Activated CD4-positive, alpha-beta T cell treated with anti-CD3 and anti-CD28 coated beads, Interleukin-2, amount 50 U/mL, for 24 hours (primary cell): ENCODE measurements at places on chromosomes 7 and 10.
A peak's percentile ranks its signal among the peaks of the same experiment; 100 is the strongest.

DNA sequence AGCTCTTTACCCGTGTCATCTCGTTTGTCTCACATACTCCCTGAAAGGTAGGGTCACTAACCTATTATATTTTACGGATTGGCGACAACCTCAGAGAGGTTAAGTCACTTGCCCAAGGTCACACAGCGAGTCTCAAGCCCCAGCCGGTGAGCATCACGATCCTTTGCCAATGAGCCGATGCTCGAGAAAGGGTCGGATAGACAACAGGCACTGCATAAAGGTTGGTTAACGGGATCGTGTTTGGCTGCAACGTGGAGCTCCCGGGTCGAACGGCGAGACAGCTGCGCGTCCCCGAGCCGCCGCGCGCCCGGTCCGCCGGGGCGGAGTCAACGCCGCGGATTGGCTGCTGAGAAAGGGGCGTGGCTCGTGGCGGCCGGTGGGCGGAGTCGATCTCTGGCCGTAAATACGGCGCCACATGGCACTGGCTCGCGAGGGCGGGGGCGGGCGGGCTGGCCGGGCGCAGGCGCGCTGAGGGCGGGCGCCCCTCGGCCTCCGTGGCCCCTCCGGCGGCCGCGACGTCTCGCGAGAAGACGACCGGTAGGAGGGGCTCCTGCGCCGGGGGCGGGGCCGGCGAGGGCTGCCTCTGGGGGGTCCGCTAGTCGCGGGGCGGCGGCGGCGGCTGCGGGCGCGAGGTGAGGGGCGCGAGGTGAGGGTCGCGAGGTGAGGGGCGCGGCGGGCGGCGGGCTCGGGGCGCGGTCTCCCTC lies at the start of gene CHST12:
Gene CHST12, plus strand, starts transcription at position 598 of the 704 bp plus-strand sequence. CDS start 29,029 bp downstream, outside the sequence.
- peak; percentile 86 for DNase-seq

GRCh38 chr10:10778959-10779358 lies 238.7 kb upstream of the CELF2 start:
- no peak for DNase-seq

GRCh38 chr10:93267521-93267920 lies 193.8 kb downstream of the CYP26A1 start:
- no peak for DNase-seq

DNA sequence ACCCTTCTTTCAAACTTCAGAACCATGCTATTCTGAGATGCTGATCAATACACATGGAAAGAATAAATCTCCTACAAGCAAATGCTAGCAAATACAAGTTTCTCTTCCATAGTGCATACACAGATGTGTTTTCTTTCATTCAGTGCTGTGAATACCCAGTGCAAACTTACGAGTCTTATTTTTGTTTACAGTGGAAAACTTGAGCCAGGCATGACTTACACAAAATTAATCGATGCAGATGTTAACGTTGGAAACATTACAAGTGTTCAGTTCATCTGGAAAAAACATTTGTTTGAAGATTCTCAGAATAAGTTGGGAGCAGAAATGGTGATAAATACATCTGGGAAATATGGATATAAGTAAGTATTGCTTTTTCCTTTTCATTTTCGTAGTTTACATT lies 48.8 kb downstream of the PNLIPRP3 start:
- DNase-seq = no peak

GRCh38 chr10:10092581-10092980 lies 925.1 kb upstream of the CELF2 start:
- DNase-seq = no peak

DNA sequence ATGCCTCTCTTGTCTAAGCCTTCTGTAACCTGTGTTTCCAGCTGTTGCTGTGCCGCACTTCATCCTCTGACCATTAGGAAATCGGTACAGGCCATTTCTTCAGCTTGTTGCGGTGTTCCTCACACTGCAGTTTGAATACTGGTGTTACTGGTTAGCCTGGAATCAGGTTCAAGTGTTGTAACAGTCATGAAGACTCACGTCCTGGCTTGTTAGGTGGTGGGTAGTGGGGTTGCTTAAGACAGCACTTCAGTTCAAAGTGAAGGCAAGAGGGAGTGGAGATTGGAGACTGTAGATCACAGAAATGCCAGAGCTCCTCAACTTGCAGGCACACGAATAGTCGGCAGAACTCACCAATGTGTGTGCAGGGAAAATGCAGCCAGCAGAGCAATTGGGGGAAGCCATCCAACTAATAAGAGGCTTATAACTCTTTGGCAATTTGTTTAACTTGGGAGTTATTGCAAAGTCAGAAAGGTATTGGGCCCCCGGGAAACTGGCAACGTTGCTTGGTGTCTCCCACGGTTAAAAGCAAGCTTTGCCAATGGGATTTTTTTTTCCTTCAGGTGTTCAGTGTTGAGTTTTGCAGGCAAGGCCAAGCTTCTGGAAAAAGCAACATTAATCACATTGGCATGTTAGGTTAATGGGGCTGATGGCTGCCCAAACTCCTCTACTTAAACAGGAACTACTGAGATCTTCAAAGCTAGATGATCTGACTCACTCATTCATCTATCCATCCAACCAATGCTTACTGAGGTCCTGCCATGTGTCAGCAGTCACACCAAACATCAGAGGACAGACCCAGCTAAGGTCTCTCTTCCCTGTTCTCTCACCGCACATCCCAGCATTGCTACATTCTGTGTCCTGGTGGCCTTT lies 380.9 kb downstream of the GATA3 start:
- DNase-seq = no peak

DNA sequence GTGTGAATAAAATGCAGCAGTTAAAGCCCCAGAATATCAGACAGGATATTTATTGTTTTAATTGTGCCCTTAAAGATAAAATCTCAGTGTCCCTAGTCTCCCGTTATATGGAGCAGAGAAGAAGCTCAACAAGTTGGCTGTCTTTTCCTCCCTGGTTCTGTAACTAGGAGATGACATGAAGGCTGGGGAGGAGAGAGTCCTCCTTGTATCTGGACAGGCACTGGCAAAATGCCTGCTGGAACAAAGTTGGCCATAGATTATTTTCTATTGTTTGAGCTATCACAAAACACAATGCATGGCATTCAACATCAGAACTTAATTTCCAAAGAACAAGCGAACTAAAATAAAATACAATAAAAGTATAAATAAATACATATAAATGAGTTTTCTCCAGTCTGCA lies 694.9 kb upstream of the KCND2 start:
- DNase-seq = no peak

DNA sequence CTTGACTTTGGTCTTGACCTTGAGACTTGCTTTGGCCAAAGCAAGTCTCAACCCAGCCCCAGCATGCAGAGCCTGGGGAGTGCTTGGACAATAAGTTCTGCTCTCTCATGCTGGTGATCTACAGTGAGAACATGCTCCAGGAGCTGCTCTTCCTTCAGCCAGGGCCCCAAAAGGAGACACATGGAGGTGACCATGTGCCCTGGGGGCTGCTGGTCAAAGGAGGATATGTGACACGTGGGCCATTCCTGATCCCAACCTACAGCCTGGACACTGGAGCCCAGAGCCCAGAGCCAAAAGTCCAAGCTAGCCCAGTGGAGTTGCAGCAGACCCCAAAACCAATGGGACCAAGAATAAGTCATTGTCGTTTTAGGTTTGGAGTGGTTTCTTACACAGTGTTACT lies 78.2 kb upstream of the CHST15 start:
- no peak for DNase-seq

GRCh38 chr10:4053940-4054339 lies 268.9 kb upstream of the KLF6 start:
- no peak for DNase-seq

GRCh38 chr10:114061789-114062188 lies 18.1 kb downstream of the ADRB1 start:
- no peak for DNase-seq

- DNase-seq = no peak
Observed at GRCh38 chr10:121231079-121231478, 367.2 kb downstream of the FGFR2 start.
